Cortex of kidney (tissue), 1 donor: ENCODE measurements at places on chromosomes 3 and 15.

- no peak for DNase-seq
Measured at GRCh38 chr3:14725013-14725412, 50.1 kb downstream of the C3orf20 start.

DNA sequence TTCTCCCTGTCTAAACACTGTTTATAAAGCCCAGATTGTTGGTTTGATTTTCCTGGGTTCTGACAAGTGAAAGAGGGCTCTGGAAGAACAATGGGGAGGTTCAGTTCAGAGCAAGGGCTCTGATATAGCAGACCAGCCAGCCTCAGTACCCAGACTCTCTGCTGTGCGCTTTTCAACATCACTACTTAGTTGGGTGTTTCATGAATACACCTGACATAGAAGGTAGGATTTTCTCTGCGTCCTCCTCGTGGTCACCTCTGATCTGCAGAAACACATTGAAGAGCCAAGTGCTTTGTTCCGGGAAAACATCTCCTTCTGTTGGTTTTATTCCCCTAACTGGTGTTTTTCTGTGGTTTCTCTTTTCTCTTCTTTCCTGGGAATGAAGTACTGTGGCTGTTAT lies 99.5 kb downstream of the EPHB1 start:
- DNase-seq: no peak

GRCh38 chr3:89527736-89528305 lies 420.4 kb downstream of the EPHA3 start:
- no peak for DNase-seq

DNA sequence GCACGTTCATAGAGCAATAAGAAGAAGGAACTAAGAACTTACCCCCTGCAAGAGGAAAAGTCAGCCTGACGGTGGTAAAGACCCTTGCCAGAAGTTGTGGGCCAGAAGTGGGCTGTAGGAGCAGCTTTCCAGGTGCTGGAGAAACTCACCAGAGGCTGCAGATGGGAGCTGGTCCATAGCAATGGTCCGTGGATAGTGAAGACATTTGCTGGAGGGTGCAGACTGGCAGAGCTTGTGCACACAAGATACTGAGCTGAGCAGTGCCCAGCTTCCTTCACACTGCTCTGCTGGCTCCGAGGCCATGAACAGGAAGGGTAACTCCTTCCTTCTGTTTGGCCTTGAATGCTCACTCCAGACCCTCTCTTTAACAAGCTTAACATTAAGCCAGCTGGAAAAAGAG lies 149.8 kb upstream of the BNIP2 start:
- no peak for DNase-seq

GRCh38 chr3:169931747-169932520 lies 20.6 kb downstream of the SAMD7 start:
- no peak for DNase-seq

GRCh38 chr15:48315041-48315440 lies 16.2 kb upstream of the DUT start:
- no peak for DNase-seq

GRCh38 chr3:122977746-122978466 lies 49.7 kb downstream of the SEMA5B start:
- no peak for DNase-seq

DNA sequence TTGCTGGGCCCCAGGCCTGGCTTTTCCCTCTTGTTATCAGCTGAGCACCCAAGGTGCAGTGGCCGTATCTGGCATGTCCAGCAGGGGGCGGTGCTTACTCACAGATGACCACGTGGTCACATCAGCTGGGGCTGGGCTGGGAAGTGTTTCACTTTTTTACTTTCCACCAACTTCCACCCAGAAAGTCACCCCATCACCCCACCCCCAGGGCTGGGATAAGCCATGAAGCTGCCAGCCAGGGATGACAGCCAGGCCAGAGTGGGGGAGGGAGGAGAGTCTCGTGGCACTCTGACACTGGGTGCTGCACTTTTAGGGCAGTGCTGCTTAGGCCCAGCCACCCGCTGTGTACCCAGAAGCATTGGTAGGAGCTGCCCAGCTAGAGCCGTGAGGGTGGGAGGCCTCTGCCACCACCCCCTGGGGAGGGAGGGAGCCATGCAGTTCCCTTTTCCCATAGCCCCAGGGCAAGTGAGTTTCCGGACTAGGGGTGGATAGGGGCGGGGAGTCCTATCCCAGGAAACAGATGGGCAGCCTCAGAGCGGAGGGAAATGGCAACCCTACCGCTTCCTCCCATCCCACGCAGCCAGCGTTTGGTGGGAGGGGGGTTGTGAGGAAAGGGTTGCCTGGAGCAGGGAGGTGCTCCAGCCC lies 6.1 kb downstream of the PPCDC start:
- DNase-seq: no peak

DNA sequence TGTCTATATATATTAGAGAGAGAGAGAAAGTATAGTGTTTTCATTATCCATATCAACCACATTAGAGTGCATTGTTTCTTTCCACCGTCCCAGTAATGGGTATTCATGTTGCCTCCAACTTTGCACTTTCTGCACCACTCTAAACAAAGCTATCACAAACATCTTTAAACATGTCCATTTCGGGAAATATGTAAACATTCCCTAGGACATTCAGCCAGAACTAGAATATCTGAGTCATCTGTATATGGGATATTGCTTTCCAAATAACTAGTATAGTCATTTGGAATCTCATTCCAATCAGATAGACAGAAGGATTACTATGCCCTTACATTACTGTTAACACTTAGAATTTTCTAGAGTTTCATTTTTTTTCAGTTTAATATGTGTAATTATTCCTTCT lies 914.9 kb upstream of the EPHA6 start:
- no peak for DNase-seq

- DNase-seq: no peak
Measured at GRCh38 chr3:149291178-149291577, 42.3 kb downstream of the TM4SF18 start.

GRCh38 chr3:192953926-192954325 lies 36.3 kb upstream of the MB21D2 start:
- DNase-seq: no peak

- DNase-seq: no peak
Measured at GRCh38 chr3:158540066-158540465, 30.9 kb upstream of the MLF1 start.

DNA sequence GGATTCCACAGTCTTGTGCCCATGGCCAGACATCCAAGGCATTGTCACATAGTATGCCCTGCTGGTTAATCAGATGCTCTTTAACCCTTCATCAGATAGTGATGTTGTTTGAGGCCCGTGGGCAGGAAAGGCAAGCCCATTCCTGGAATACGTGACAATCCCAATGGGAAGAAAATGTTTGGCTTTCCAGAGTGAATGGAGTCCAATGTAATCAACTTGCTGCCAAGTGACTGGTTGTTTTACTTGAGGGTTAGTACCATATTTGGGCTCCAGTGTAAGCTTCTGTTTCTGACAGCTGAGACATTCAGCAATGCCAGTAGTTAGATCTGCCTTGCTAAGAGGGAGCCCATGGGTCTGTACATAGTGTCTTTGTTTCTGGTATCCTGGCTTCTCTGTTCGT lies 31.3 kb downstream of the RPL39L start:
- no peak for DNase-seq

DNA sequence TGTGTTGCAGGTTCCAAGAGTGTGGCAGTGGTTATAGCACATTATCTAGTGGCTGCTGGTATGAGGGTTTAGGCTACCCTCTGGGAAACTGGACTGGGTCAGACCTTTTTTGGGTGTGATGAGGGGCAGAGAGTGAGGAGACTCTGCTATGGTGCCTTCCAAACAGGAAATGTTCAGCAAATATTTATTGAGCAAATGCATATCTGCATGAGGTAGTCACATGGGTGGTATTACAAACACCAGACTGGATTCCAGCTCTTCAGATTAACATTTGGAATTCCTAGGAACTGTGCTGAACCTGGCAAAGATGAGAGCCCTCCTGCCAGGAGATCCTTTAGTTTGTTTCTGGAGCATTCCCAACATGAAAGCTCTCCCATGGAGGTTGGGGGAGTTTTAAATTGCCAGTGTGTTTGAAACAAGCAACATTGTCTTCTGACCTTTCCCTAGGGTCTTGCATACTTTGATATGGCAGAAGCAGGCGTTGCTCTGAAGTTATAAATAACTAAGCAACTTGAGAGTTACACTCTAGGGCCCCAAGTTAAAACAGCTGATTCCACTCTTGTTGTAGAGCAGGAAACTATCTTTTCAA lies 341.2 kb upstream of the C2CD4B start:
- DNase-seq: no peak
